Mesothelial cell of epicardium (in vitro differentiated cells): ENCODE measurements at places on chromosomes 2 and 18.

- peaks cover 17% of the 10 kb centered on the region for H3K4me1 ChIP-seq
- H3K27ac ChIP-seq, result no peak overlapping the region
- no peak for DNase-seq
Observed at GRCh38 chr18:36327352-36328316, 30.1 kb downstream of the FHOD3 start.

DNA sequence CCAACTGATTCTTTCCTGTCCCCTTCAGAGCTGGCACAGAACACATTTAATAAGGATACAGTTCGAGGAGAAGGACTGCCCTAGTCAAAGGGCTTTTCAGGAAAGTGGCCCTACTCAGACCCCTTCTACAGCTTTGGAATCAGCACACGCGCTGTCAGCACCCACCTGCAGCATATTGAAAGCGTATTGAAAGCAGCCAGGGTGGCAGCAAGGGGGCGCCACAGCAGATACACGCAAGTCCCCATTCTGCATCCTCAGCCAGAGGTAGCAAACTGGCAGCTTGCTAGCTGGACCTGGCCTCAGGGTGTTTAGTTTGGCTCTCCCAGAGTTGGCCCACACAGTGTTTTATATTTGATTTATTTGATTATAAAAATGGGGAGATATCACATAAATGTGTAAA, 101.0 kb upstream of the NT5C1B start:
- peaks cover 4% of the 10 kb centered on the region for H3K4me1 ChIP-seq
- peaks cover 2% of the 10 kb centered on the region for H3K27me3 ChIP-seq
- DNase-seq, result no peak
- H3K36me3 ChIP-seq, result peaks cover 1% of the 10 kb centered on the region
- no peak overlapping the region for H3K27ac ChIP-seq

DNA sequence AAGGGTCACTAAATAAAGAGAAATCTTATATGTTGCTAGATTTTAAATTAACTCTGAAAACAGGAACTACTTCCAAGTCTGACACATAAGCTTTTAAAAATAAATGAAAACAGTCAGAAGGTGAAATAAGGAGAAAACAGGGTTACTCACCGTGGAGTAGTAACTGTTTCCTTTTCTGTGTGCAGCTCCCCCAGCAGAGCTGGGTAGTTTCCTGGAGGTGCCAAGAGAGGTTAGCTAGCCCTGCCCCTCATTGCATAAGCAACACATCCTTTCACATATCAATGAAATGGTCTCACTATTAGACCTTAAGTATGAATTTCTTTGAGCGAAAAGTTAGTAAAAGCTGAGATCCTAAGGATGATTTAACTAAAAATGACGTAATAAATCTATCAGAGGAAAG, 54.0 kb upstream of the GPR75 start:
- no peaks in the 10 kb centered on the region for H3K4me1 ChIP-seq
- H3K36me3 ChIP-seq, result peaks cover 21% of the 10 kb centered on the region
- H3K4me3 ChIP-seq, result no peak overlapping the region

GRCh38 chr2:187138265-187138664, 289.3 kb upstream of the ZSWIM2 start:
- no peaks in the 10 kb centered on the region for H3K36me3 ChIP-seq
- H3K4me1 ChIP-seq, result no peaks in the 10 kb centered on the region
- peaks cover 2% of the 10 kb centered on the region for H3K27me3 ChIP-seq
- no peak for DNase-seq
- no peak overlapping the region for H3K27ac ChIP-seq

- H3K27me3 ChIP-seq, result no peaks in the 10 kb centered on the region
- H3K27ac ChIP-seq, result peak overlapping the region; percentile 93
- H3K4me3 ChIP-seq, result peak overlapping the region; percentile 48
- DNase-seq, result peak; percentile 69
- H3K36me3 ChIP-seq, result no peaks in the 10 kb centered on the region
Observed at GRCh38 chr2:127086990-127087790, 19.8 kb downstream of the BIN1 start.

DNA sequence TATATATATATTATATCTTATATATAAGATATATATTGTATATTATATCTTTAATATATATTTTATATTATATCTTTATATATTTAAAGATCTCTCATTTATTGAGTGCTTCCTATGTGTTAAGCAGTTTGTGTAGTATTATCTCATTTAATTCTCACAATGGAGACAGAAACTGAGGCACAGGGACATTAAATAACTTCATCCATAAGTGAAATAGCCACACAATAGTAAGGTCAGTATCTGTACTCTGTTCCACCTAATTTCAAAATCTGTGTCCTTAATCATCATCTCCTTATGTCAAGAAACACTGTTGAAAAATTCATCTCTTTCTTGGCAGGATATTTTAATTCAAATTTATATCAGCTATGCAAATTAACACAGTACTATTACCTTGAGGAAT, 52.8 kb upstream of the CD302 start:
- no peak overlapping the region for H3K4me3 ChIP-seq
- H3K4me1 ChIP-seq, result peaks cover 5% of the 10 kb centered on the region
- H3K27me3 ChIP-seq, result no peaks in the 10 kb centered on the region
- H3K36me3 ChIP-seq, result no peaks in the 10 kb centered on the region

GRCh38 chr18:44941516-44941915, 260.8 kb downstream of the SETBP1 start:
- H3K4me1 ChIP-seq, result peaks cover 48% of the 10 kb centered on the region
- peaks cover 7% of the 10 kb centered on the region for H3K36me3 ChIP-seq
- no peak for DNase-seq
- H3K27ac ChIP-seq, result no peak overlapping the region
- no peak overlapping the region for H3K4me3 ChIP-seq
- no peaks in the 10 kb centered on the region for H3K27me3 ChIP-seq

- H3K4me3 ChIP-seq, result no peak overlapping the region
- no peaks in the 10 kb centered on the region for H3K27me3 ChIP-seq
- no peak overlapping the region for H3K27ac ChIP-seq
- DNase-seq, result no peak
- peaks cover 18% of the 10 kb centered on the region for H3K36me3 ChIP-seq
Observed at GRCh38 chr2:226839161-226839560, 3.3 kb downstream of the RHBDD1 start.

- no peak for DNase-seq
- H3K27ac ChIP-seq, result no peak overlapping the region
- no peaks in the 10 kb centered on the region for H3K27me3 ChIP-seq
- H3K36me3 ChIP-seq, result no peaks in the 10 kb centered on the region
- H3K4me3 ChIP-seq, result no peak overlapping the region
Observed at GRCh38 chr2:21256006-21256405, 132.2 kb downstream of the TDRD15 start.
